Lung microvascular endothelial cell (primary cell): ENCODE measurements at places on chromosomes 12 and 14.
A peak's percentile ranks its signal among the peaks of the same experiment; 100 is the strongest.

DNA sequence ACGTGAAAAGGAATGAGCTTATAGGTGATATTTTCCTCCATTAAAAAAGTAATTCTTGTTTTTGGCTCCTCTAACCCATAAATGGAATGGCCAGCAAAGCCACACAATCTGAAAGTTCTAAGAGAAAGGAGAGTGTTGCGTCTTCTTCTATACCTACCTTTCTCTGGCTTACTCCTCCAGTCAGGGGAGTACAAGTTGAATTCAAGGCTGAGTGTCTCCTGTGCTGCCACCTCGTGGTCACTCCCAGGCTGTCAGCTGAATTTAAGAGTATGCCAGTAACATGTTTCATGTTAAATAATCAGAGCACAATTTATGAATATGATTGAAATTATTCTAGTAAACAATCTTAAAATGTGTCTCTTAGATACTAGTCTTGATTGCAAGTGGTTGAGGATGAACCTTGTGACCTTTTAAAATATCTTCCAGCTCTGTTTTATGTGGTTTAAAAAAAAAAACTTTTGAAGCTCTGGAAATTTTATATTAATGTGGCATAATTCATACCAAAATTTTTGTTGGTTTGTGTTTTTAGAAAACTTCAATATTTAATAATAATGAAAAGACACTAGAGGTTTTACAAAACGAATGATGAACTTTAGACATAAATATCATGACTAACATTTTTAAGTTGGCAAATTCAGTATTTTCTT is 31.7 kb downstream of the PTHLH start:
- peak; percentile 84 for DNase-seq

DNA sequence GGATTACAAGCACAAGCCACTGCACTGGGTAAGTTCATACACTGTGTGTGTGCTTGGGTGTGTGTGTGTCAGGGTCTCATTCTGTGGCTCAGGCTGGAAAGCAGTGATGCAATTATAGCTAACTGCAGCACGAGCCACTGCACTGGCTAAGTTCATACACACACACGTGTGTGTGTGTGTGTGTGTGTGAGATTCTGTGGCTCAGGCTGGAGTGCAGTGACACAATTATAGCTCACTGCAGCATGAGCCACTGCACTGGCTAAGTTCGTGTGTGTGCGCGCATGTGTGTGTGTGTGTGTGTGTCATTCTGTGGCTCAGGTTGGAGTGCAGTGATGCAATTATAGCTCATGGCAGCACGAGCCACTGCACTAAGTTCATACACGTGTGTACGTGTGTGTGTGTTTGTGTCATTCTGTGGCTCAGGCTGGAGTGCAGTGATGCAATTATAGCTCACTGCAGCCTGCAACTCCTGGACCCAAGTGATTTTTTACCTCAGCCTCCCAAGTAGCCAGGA is 85.4 kb downstream of the HECTD1 start:
- peak; percentile 5 for DNase-seq

DNA sequence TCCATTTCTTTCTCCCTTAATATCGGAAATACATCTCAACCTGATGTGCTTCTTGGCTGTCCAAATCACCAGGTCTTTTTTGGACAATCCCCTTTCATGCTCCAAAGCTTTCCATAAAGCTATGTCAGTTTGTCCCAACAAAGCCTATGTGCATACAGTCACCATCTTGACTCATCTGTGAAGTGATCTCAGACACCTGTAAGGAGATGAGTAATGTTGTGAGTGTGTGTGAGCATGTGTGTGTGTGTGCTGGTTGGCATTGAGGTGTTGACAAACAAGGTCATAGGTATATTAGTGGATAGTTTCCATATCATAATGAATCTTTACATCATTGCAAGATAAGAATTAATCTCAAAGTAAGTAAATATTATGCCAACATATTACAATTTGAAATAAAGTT is 1243.3 kb upstream of the SEL1L start:
- no peak for DNase-seq

DNA sequence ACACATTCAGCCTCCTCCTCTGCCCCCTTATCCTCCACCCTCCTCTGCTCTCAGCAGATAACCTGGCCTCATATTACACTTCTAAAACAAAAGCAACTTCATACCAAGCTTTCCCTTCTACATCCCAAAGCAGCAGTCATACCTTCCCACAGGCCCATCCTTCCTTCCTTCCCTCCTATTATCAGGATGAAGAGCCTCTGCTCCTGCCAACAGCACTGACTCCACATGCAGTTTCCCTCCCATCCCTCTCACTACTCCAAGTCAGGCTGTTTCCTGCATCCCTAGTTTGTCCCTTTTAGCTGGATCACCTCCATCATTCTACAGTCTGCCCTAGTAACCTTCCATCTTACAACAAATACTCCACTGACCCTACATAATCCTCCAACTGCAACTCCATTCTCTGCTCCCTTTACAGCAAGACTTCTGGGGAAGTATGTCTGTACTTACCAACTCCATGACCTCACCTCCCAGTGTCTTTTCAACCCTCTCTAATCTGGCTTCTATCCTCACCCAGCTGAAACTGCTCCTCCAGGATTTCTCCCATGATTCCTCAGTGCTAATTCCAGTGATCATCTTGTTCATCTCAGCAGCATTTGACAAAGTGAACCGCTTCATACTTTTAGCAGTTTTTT is 4.9 kb upstream of the YEATS4 start:
- no peak for DNase-seq
